ENCODE measurements at places on chromosomes 5 and 9. TPM values are rescaled to one million over a fixed set of nuclear protein-coding genes. Genes with fewer than 3 reads are reported as not detected.

MYOZ3 gene
- total RNA-seq, result under 0.01 TPM

TMEM252 gene
- not detected for total RNA-seq

SOWAHA gene
- total RNA-seq, result not detected

C9orf153 gene
- under 0.01 TPM for total RNA-seq

CD72 gene
- total RNA-seq, result 0.66 TPM

CATSPER3 gene
- total RNA-seq, result not detected

TGFBI gene
- total RNA-seq, result 1,608 TPM

CD274 gene
- total RNA-seq, result 6.6 TPM

LCN1 gene
- not detected for total RNA-seq

GRIA1 gene
- 0.22 TPM for total RNA-seq

EGFLAM gene
- total RNA-seq, result 10.1 TPM

TNC gene
- total RNA-seq, result 326 TPM

MRNIP gene
- 6.6 TPM for total RNA-seq

NEUROG1 gene
- total RNA-seq, result not detected

SLC34A1 gene
- not detected for total RNA-seq

PCA3 gene
- not detected for total RNA-seq

SLC6A7 gene
- under 0.01 TPM for total RNA-seq

LCN2 gene
- total RNA-seq, result not detected

KIF20A gene
- 0.66 TPM for total RNA-seq

FRMPD1 gene
- not detected for total RNA-seq

SPACA9 gene
- total RNA-seq, result 2.0 TPM

ITGA2 gene
- 29.1 TPM for total RNA-seq

FBXO4 gene
- total RNA-seq, result 12.5 TPM

PRR7 gene
- total RNA-seq, result 8.6 TPM

DBH gene
- not detected for total RNA-seq

F12 gene
- total RNA-seq, result 0.22 TPM

SIT1 gene
- total RNA-seq, result not detected

GARIN3 gene
- total RNA-seq, result not detected

ZNF883 gene
- under 0.01 TPM for total RNA-seq

MAST4 gene
- 1.8 TPM for total RNA-seq

AFAP1L1 gene
- total RNA-seq, result 5.5 TPM

PHF24 gene
- not detected for total RNA-seq

SH3RF2 gene
- total RNA-seq, result 4.2 TPM

ABCA1 gene
- 124 TPM for total RNA-seq

CCL27 gene
- not detected for total RNA-seq

SPATA31C1 gene
- not detected for total RNA-seq

TUBB4B gene
- 93.4 TPM for total RNA-seq

PLAC8L1 gene
- total RNA-seq, result not detected

SLCO6A1 gene
- 0.14 TPM for total RNA-seq

SPINK6 gene
- total RNA-seq, result not detected

KIAA1958 gene
- total RNA-seq, result 1.7 TPM

PRSS3 gene
- 8.0 TPM for total RNA-seq

RAB3C gene
- total RNA-seq, result not detected

OCLN gene
- total RNA-seq, result 1.3 TPM

NCBP1 gene
- total RNA-seq, result 25.6 TPM

TEK gene
- 1.8 TPM for total RNA-seq

ENTPD2 gene
- total RNA-seq, result not detected

FBP2 gene
- not detected for total RNA-seq

SUSD3 gene
- not detected for total RNA-seq

PCDHGA9 gene
- 6.2 TPM for total RNA-seq

NCS1 gene
- 26.5 TPM for total RNA-seq

EIF4E1B gene
- not detected for total RNA-seq

LCN15 gene
- not detected for total RNA-seq

CBY3 gene
- total RNA-seq, result 0.29 TPM
